ENCODE measurements at places on chromosomes 6 and 20. TPM values are rescaled to one million over a fixed set of nuclear protein-coding genes. Genes with fewer than 3 reads are reported as not detected.

DNA sequence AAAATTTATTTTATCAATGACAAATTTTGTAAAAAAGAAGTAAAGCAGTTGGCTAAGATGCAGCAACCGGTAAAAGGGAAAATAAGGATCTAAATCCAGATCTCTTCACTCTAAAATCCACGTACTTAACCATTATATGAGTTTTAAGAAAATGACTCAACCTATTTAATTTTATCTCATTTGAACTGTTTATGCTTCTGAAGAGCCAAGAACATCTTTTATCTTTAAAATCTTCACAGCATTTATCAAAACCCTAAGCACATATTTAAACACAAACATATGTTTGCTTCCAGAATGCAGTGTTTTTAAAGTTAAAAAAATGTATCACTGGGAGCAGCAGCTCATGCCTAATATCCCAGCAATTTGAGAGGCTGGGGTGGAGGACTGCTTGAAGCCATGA lies 339.2 kb downstream of the NKAIN2 start:
- DNase-seq, result no peak

GRCh38 chr20:45798935-45799642 lies 7.3 kb downstream of the DNTTIP1 start:
- DNase-seq, result peak; percentile 71

DNA sequence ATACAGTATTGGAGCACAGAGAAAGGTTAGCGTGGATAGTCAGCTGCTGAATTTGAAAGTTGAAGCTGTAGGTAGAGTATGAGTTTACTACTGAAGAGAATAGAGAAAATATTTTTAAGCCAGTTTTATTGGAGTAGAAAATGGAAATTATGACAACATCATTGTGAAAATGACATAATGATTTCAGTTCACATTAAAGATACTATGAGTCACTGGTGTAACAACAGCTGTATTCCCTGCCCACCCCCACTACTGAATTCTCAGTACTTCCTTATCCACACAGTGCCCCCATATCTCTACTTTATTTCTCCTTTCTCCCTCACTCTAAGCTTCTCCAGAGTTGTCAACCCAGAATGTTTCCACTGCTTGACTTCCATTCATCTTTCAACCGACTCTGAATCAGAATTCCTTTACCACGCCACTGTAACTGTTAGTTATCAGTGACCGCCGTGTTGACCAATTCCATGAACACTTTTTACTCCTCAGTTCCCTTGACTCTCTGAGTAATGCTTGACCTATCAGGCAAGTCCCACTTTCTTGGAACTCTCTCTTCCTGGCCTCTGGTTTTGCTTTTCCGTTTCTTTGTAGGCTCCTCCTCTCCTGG lies 139.6 kb downstream of the AIG1 start:
- no peak for DNase-seq

- DNase-seq, result peak; percentile 89
These were observed 1.3 kb upstream of the SDCBP2 start for GRCh38 chr20:1330075-1330830.

- DNase-seq, result no peak
These were observed 154.5 kb upstream of the SCGN start for GRCh38 chr6:25497383-25498040.

DNA sequence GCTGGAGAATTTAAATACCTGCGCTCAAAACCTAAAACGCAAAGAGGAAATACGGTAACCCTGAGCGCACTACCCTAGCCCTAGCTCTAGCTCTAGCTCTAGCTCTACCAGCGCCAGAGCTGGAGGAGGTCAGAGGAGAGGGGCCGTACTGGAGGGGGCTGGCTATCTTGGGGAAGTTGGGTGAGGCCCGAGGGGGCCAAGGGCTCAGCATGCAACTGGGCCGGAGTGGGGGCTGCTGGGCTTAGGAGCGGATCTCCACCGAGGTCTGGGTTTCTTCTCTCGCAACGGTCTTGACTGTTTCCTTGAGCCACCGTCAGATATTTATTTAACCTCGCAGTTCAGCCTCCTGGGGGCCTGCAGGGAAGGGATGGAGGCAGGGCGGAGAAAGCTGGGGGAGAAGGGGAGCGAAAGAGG lies 91.0 kb downstream of the NCR2 start:
- no peak for DNase-seq

DNA sequence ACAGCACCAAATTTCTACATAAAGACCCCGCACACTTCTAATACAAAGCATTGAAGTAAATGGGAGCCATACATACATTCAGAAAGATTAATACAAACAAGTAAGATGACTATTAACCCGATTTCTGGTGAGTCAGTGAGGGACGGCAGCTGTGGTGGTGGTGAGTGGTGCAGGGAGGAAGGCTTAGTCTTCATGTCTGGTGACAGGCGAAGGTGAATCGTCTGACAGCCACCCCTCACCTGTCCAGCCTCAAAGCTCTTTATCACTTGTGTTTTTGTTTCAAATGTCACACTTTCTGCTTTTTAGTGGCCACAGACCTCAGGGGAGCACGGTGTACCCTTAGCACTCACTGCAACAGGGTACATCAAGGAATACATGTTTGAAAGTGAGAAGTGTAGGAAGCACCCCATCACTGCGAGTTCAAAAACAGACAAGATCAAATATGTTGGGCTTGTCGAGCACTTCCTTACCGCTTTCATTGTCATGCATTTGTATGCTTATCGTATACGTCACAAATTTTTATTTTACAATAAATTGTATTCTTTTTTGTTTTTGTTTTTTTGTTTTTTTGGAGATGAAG lies 63.5 kb downstream of the IRF4 start:
- no peak for DNase-seq

GRCh38 chr6:98777762-98778161 lies 56.6 kb upstream of the POU3F2 start:
- no peak for DNase-seq

GRCh38 chr6:167684276-167685104 lies 142.2 kb upstream of the AFDN start:
- DNase-seq, result no peak

DNA sequence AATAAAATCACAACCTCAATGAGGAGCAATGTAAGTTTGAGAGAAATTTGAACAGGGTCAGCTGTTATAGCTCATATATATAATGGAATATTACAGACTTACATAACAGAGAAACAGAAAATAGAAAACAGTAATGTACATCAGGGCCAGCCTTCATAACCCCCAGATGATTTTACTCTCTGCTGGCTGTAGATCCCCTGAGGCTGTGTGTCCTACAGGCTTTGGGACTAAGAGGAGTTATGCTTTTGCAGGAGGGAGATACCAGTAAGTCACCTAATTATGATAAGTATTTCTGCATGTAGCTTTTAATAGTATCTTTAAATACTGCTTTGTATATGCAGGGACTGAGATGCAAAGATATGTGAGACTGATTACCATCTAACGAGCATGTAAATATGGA lies 105.8 kb upstream of the ASCC3 start:
- DNase-seq, result no peak

DNA sequence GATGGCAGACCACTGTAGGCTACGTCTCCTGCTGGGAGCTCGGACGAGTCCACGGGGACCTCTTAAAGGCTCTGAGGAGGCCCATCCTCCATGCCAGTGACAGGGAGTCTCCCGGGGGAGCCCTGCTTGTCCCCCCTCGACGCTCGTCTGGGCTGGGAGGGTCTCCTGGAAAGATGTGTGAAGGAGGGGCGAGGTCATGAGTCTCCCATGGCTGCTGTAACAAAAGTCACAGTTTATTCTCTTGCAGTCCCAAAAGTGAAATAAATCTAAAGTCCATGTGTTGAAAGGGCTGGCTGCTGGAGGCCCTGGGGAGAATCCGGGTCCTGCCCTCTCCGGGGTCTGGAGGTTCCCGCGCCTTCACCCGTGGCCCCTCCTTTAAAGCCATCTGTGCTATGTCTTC lies 67.1 kb upstream of the GATA5 start:
- no peak for DNase-seq

GRCh38 chr6:84921891-84922290 lies 157.5 kb upstream of the TBX18 start:
- DNase-seq, result no peak

DNA sequence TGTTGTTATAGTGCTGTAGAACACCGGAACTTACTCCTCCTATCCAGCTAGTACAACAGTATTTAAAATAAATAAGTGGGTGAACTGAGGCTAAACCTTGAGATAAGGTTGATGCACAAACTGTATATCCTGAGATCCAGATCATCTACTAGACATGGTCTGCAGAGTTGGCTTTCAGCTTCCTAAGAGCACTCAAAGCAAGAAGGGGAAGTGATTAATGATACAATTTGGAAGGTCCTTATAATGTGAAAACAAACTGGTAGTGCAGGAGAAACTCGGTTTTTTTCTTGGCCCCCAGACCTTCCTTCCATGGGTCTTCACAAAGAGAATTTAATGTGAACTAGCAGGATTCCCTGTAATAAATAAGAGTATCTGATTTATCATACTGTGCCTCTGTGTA lies 27.4 kb upstream of the RREB1 start:
- DNase-seq, result no peak

- DNase-seq, result no peak
These were observed 1241.7 kb upstream of the ADGRB3 start for GRCh38 chr6:67393356-67393755.

GRCh38 chr6:158706369-158706982 lies 56.6 kb downstream of the SYTL3 start:
- DNase-seq, result peak; percentile 77

- no peak for DNase-seq
These were observed 46.6 kb upstream of the PTGIS start for GRCh38 chr20:49614338-49615050.

DNA sequence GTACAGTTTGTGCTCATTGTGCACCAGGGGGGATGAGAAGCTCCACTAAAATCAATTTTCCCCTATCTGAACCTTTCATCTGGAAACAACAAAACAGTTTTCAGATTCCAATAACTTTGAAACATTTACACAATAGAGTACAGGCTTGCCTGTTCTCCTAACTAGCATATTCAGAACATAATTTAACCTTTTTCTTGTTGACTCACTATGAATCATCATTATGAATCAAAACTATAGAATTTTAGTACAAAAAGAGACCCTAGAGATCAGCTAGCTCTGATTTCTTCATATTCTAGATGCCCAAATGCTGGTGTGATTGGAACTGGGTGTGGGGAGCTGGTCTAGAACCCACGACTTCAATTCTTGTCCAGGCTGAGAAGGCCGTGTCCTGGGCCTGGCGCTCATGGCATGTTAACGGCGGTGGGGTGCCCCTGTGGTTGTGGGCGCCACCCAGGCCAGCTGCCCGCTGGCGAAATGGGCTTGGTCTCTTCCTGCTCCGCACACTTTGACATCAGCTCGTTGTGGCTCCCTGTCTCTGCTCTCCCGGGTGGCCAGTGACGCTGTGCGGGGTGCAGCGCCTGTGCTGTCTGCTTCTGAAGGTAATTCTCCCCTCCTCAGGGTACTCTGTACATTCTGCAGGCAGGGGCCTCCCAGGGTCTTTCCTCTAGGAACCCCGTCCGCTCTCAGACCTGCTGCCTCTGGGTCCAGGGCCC lies 29.9 kb upstream of the AGPAT4 start:
- DNase-seq, result peak; percentile 54

- DNase-seq, result no peak
These were observed 62.1 kb downstream of the STK35 start for GRCh38 chr20:2163757-2164156.

DNA sequence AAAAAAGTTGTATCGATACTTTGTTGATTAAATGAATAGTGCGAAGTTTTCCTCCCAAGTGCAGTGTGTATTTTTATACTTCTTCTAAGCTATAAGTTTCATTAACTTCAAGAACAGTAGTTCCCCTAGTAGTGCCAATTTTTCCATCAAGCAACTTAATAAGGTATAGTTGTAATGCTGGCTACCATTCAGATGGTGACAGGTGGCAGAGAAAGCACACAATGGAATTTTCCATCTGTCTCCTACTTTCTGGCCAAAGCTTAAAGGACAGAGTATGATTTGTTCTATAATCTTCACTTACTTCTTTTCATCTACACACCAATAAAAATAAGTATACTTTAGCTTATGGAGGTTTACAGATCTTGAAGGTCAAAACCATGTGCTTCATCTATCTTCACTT lies 431.1 kb downstream of the NKAIN2 start:
- no peak for DNase-seq

GRCh38 chr6:35016502-35017321 lies 124.4 kb downstream of the TCP11 start:
- no peak for DNase-seq

- DNase-seq, result no peak
These were observed 18.2 kb downstream of the ZC2HC1B start for GRCh38 chr6:143882401-143882930.

DNA sequence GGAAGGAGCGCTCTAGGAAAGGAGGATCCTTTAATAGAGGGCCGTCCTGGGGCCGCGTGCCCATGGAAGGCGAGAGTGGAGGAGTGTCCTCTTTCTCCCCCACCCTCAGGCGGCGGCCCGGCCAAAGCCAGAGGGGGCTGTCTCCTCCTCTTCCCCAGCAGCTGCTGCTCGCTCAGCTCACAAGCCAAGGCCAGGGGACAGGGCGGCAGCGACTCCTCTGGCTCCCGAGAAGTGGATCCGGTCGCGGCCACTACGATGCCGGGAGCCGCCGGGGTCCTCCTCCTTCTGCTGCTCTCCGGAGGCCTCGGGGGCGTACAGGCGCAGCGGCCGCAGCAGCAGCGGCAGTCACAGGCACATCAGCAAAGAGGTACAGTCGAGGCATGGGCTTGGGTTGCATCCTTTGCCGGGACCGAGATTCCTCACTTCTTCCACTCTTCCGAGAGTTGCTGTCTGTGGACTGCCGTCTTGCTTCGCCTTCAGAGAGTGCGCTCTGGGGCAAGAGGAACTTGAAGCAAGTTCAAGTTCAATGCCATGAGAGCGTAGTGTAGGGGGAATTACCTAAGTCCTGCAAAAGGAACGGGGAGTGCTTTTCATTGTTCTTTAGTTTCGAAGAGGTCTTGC lies at the start of gene LAMA2:
TSS of gene LAMA2 (plus strand) at position 148 of the 621 bp plus-strand sequence. CDS start at position 256, 108 bp downstream.
- DNase-seq, result no peak

- DNase-seq, result peak; percentile 24
These were observed 291.8 kb downstream of the FOXC1 start for GRCh38 chr6:1901556-1901955.

Gene SAPCD1
- total RNA-seq, result 5.1 TPM

Gene SERINC3
- total RNA-seq, result 126 TPM

Gene CST3
- total RNA-seq, result 315 TPM

Gene COL21A1
- 5.4 TPM for total RNA-seq

Gene SLC17A3
- total RNA-seq, result not detected

Gene EGFL8
- 3.1 TPM for total RNA-seq

Gene PRPF6
- total RNA-seq, result 88.5 TPM

Gene OR5V1
- not detected for total RNA-seq

Gene THBS2
- 0.05 TPM for total RNA-seq

Gene PDSS2
- 11.1 TPM for total RNA-seq

Gene SCRT2
- total RNA-seq, result not detected

Gene ECT2L
- not detected for total RNA-seq

Gene PFDN6
- total RNA-seq, result 54.7 TPM

Data from MCF 10A (cell line).